ENCODE measurements at places on chromosomes 1 and 21.

DNA sequence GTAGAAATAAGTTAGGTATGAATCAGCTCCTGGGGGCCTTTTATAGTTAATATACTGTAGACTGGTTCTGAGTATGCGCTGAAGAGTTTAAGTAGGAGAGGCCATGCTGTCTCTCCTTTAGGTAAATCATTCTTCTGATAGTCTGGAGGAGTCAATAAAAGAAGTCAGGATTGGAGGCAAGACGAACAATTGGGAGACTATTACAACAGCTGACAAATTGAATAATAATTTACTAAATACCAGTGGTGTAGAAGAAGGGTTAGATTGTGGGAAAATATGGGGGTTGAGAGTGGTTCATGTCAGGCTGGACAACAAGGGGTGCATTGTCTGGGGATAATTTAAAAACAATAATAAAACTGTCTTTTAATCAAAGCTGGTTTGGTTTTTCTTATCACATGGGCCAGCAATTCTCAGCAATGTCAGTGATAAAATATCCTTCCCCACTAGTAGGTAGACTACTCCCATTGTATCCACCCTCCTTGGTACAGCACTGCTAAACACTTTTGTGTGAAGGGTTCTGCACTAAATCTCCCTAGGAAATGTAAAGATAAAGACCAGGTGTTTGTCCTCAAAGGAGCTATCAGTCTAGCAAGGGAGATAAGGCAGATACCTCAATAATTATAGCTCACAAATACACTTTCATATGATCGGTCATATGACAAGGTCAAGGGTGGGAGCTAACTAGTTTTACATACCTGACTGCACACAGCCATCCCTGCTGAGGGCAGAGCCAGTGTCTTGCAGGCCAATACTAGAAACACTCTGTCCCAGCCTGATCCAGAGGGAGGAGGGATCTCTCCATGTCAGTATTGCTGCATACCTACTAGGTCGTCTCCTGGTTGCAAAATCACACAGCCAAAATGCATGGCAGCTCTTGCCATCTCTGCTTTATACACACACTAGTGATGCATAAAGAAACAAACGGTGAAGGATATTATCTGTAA lies 299.7 kb downstream of the VAV3 start:
- DNase-seq, result no peak

DNA sequence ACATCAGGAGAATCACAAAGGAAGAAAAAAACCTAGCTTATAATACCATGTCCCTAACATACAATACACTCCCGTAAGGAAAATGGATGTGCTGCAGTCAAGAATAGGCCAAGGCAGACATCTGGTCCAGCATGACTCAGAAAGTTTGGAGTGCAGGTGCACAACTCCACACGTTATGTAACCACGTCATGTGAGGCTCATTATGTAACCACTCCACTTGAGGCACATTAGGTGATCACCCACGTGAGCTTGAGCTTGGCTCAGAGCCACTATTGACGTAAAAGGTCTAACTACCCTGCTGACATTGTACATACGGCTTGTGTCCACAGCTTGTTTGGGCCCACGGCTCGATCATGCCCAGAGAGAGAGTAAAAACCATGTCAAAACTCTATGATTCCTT lies 99.8 kb upstream of the C1orf21 start:
- peak; percentile 92 for DNase-seq

- no peak for DNase-seq
These were observed 1.6 kb downstream of the ADGRL2 start for GRCh38 chr1:81802457-81802706.

- DNase-seq, result no peak
These were observed 1.5 kb downstream of the EPRS1 start for GRCh38 chr1:220044678-220045355.

DNA sequence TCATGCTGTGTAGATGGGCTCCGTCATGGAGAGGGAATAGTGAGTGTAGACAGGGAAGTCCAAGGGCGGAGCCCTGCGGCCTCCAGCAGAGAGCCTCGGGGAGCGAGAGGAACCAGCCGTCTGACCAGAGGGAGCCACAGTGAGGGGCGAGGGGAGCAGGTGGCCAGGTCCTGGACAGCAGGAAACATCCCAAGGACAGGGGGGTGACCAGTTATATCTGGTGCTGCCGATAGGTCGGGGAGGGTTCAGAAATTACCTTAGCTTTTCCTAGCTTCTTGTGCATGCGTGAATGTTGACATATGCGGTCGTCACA lies 46.5 kb downstream of the TRAPPC10 start:
- DNase-seq, result no peak

DNA sequence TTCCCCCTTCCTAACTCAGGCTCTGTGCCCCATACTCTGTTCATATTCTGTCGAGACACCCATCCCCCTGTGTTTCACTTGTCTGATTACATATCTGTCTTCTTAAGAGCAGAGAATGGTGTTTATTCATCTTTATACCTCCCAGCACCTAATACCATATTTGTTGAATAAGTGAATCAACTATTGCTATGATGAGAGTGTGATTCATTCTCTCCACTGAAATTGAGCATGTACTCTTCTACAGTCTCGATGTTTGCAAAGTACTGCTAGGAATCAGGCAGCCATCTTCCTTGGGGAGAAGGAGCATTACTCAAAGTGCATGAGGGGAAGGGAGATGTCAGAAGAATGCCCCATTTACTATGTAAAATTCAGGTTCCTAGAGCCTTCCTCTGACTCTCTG lies 27.0 kb downstream of the TBX15 start:
- DNase-seq, result peak; percentile 43

GRCh38 chr21:34020983-34021553 lies 52.3 kb upstream of the MRPS6 start:
- DNase-seq, result no peak

GRCh38 chr1:21763694-21764419 lies 19.1 kb downstream of the USP48 start:
- no peak for DNase-seq

- DNase-seq, result no peak
These were observed 1.2 kb upstream of the ACOT11 start for GRCh38 chr1:54546651-54547401.

- DNase-seq, result peak; percentile 87
These were observed 45.1 kb downstream of the SLC2A1 start for GRCh38 chr1:42913426-42914091.

- DNase-seq, result no peak
These were observed 46.9 kb downstream of the ARHGEF10L start for GRCh38 chr1:17586172-17586964.

DNA sequence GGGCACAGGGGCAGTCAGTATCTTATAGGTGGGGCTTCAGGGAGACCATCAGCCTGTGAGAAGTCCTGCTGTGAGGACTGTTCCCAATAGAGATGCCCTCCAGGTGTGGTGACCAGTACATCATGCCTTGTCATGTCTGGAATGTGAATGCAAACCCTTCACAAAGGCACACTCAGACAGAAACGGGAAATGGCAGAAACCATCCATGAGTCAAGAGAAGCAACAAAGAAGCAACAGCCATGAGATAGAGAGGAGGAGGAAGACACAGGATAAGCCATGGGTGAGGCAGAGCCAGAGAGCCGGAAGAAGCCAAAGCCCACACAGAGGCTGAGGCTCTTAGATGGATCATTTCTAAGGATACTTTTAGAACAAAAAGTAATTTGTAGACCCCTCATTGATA lies 20.1 kb upstream of the ZP4 start:
- DNase-seq, result no peak

GRCh38 chr1:151621351-151621750 lies 9.5 kb downstream of the SNX27 start:
- no peak for DNase-seq

DNA sequence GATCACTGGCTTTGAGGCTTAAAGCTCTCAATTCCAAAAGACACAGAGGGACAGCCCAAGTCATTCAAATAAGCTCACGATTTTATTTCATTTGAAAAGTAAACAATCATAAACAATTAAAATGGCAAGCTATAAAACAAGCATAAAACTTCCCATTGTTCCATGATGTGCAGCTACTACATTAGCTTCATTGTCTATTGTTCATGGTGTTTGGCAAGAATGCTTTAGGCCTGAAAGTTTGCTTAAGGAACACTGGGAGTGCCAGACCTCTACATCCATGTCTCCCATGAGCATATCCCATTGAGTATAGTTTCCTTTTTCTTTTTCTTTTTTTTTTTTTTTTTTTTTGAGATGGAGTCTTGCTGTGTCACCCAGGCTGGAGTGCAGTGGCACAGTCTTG lies 286.1 kb upstream of the ESRRG start:
- DNase-seq, result no peak

DNA sequence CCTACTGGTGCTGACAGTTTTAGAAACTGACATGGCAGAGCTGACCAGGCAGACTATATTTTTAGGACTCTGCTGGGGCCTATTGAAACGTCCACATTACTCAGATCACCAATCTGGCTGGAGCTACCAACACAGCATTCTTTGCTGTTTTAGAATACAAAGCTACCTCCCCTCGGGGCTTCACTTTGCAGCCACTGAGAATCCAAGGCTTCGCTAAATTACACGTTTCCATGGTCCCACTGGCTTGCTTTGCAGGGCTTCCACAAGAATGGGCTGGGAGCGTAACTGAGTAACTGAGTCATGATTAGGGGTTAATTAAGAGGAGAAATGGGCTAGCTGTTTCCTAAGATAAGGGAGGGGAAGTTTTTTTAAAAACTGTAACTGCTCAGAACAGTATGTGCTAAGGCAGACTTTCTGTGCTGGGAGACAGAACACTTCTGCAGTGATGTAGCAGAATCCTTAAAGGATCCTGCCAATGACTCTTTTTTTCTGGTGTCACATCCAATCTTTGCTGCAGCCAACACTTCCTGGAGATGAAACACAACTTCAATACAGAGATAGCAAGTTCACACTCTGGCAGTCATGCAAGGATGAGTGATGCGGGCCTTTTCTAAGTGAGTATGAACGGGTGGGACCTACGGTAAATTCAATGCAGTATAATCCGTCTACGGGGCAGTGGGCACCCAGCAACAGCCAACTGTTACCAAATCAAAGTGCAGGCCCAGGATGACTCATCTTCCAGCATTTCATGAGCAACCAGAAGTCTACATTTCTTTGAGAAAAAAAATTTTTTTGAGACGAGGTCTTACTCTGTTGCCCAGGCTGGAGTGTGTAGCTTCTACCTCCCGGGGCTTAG lies 21.5 kb downstream of the NDUFS5 start:
- peak; percentile 10 for DNase-seq

GRCh38 chr1:109351457-109351856 lies 44.6 kb upstream of the MYBPHL start:
- DNase-seq, result no peak

- no peak for DNase-seq
These were observed 110.4 kb downstream of the NFIA start for GRCh38 chr1:61192663-61193330.

GRCh38 chr1:10628685-10629084 lies 153.9 kb downstream of the PEX14 start:
- no peak for DNase-seq

Data from DMS53 (cell line).